ENCODE measurements at places on chromosomes 1 and 21. TPM values are rescaled to one million over a fixed set of nuclear protein-coding genes. Genes with fewer than 3 reads are reported as not detected.
A peak's percentile ranks its signal among the peaks of the same experiment; 100 is the strongest.

- no peaks in the 10 kb centered on the region for H3K4me1 ChIP-seq
- H3K4me3 ChIP-seq, result no peak overlapping the region
- no peaks in the 10 kb centered on the region for H3K36me3 ChIP-seq
- no peak for DNase-seq
- H3K27me3 ChIP-seq, result no peaks in the 10 kb centered on the region
Measured at GRCh38 chr1:71930511-71930910, 351.8 kb downstream of the NEGR1 start.

DNA sequence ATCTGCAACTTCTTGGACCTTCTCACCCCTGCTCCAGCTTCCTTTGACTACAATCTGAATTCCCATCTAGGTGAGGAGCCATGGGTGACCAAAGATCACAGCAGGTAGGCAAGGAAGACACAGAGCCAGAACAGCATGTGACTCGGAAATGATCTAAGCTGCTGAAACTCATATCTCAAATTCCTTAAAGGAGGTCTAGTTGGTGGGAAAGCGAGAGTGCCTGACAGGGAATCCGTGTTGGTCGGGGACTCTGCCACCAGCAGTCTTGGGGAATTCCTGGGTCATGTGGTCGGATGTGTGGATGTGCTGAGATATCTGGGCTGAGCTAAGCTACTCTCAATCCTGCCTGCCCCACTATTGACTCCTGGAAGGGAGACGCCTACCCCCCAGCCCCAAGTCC lies 3.2 kb upstream of the NUAK2 start:
- no peak overlapping the region for H3K4me3 ChIP-seq
- no peak for DNase-seq
- peaks cover 6% of the 10 kb centered on the region for H3K4me1 ChIP-seq

The NIBAN1 gene
- total RNA-seq, result 6.9 TPM

The HSD11B1 gene
- 1.5 TPM for total RNA-seq

GRCh38 chr1:46457178-46457577 lies 32.5 kb upstream of the DMBX1 start:
- no peaks in the 10 kb centered on the region for H3K4me1 ChIP-seq
- H3K4me3 ChIP-seq, result no peak overlapping the region
- no peak for DNase-seq
- no peak overlapping the region for H3K27ac ChIP-seq

GRCh38 chr1:109783436-109783835 lies 19.7 kb upstream of the EPS8L3 start:
- peak; percentile 42 for DNase-seq
- H3K36me3 ChIP-seq, result no peaks in the 10 kb centered on the region
- peak overlapping the region; percentile 69 for H3K27ac ChIP-seq
- no peaks in the 10 kb centered on the region for H3K27me3 ChIP-seq

GRCh38 chr21:33901412-33902288 lies 14.0 kb downstream of the ATP5PO start:
- peak; percentile 46 for DNase-seq
- H3K27ac ChIP-seq, result no peak overlapping the region
- H3K4me3 ChIP-seq, result no peak overlapping the region
- H3K36me3 ChIP-seq, result peaks cover 37% of the 10 kb centered on the region

The SPRR1A gene
- total RNA-seq, result not detected

GRCh38 chr1:29425631-29426030 lies 189.3 kb downstream of the PTPRU start:
- no peak for DNase-seq
- no peaks in the 10 kb centered on the region for H3K36me3 ChIP-seq
- H3K4me3 ChIP-seq, result no peak overlapping the region
- no peak overlapping the region for H3K27ac ChIP-seq

The CLCA1 gene
- total RNA-seq, result not detected

GRCh38 chr1:5993556-5994491 lies 1.6 kb upstream of the NPHP4 start:
- no peak for DNase-seq
- peak overlapping the region; percentile 80 for H3K4me3 ChIP-seq
- H3K27ac ChIP-seq, result no peak overlapping the region
- no peaks in the 10 kb centered on the region for H3K36me3 ChIP-seq

The MYOC gene
- 43.4 TPM for total RNA-seq

- no peaks in the 10 kb centered on the region for H3K4me1 ChIP-seq
- H3K27me3 ChIP-seq, result no peaks in the 10 kb centered on the region
- H3K27ac ChIP-seq, result no peak overlapping the region
- H3K4me3 ChIP-seq, result no peak overlapping the region
- DNase-seq, result no peak
Measured at GRCh38 chr21:41557884-41558283, 49.9 kb upstream of the TMPRSS2 start.

The TIE1 gene
- total RNA-seq, result 56.3 TPM

The USH2A gene
- 0.22 TPM for total RNA-seq

DNA sequence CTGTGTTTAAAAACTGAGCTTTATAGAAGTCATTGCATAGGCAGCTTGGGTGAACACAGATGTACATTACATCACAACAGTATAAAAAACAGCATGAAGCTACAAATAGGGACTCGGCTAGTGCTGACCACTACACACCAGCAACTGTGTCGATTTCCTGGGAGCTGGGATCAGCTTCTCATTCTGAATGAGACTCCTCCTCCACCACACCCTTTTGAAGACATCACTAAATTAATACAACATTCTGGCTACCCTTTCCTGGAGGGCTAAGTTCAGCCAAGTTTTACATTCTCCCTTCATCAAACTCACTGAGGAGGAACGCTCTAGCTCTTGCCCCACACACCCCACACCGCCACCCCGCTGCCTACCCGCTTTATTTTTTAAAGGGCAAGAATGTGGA lies 102.7 kb downstream of the ERG start:
- H3K4me1 ChIP-seq, result no peaks in the 10 kb centered on the region
- no peak for DNase-seq
- H3K4me3 ChIP-seq, result no peak overlapping the region
- H3K36me3 ChIP-seq, result no peaks in the 10 kb centered on the region

- H3K4me3 ChIP-seq, result no peak overlapping the region
- DNase-seq, result no peak
Measured at GRCh38 chr1:186578325-186579016, 101.8 kb downstream of the PTGS2 start.

DNA sequence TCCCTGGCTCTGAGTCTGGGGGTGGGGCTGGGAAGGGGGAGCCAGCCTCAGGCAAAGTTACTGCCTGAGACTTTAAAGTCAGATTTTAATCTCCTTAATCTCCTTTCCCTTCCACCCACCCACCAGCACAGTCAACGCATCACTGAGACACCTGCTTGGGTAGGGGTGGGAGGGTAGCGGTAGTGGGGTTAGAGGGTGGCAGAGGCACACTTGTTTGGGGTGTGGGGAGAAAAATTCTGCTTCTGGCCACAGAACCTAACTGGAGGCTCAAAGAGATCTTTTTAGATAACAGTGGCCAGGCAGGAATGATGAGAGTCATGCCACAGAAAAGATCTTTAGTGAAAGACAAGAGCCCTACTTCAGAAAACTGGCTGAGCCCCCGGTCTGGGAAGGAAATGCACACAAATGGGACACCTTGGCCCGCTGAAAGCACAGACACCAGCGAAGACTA lies 44.1 kb downstream of the CD247 start:
- peak overlapping the region; percentile 26 for H3K27ac ChIP-seq
- H3K36me3 ChIP-seq, result no peaks in the 10 kb centered on the region
- H3K4me1 ChIP-seq, result peaks cover 5% of the 10 kb centered on the region
- no peak overlapping the region for H3K4me3 ChIP-seq
- peak; percentile 58 for DNase-seq

- H3K4me1 ChIP-seq, result no peaks in the 10 kb centered on the region
- H3K27ac ChIP-seq, result no peak overlapping the region
- H3K4me3 ChIP-seq, result no peak overlapping the region
- peaks cover 28% of the 10 kb centered on the region for H3K36me3 ChIP-seq
- no peaks in the 10 kb centered on the region for H3K27me3 ChIP-seq
- DNase-seq, result peak; percentile 62
Measured at GRCh38 chr1:23809751-23810171, 9.2 kb upstream of the GALE start.

- no peaks in the 10 kb centered on the region for H3K27me3 ChIP-seq
- peaks cover 4% of the 10 kb centered on the region for H3K36me3 ChIP-seq
- H3K4me1 ChIP-seq, result no peaks in the 10 kb centered on the region
- DNase-seq, result no peak
- no peak overlapping the region for H3K4me3 ChIP-seq
Measured at GRCh38 chr1:62573675-62574074, 23.6 kb upstream of the ANGPTL3 start.

DNA sequence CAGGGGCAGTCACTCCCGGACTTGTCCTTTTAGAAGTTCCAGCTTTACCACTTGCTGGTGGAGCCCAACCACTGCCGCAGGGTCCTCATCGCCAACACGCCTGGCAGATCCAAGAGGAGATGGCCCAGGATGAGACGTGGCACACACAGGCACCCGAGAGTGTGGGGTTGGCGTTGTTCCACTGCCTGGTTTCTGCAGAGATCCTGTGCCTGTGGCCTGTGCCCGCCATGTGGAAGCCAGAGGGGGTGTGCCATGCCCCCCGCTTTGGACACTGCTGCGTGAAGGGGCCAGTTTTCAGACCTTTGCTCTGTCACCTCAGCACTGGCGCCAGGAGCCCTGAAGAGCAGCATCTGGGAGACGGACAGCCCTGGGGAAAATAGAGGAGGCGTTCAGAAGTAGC lies 10.8 kb downstream of the CD46 start:
- H3K27me3 ChIP-seq, result no peaks in the 10 kb centered on the region
- H3K4me1 ChIP-seq, result no peaks in the 10 kb centered on the region
- no peak overlapping the region for H3K27ac ChIP-seq
- no peak for DNase-seq

DNA sequence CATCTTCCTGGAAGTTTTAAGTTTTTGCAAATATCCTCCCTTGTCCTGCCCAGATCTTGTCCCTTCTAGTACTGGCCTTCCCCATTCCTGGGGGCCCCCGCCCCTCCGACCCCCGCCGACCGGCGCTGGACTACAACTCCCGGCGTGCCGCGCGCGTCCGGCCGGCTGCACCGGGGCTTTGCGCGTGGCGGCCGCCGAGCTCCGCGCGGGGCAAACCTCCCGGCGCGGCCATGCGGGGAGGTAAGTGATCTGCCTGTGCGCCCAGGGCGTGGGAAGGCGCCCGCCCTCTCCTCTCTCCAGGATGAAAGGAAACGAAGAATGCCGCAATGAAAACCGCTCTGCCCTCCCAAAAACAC lies 3.2 kb upstream of the SAMD13 start:
- peaks cover 19% of the 10 kb centered on the region for H3K4me1 ChIP-seq
- H3K36me3 ChIP-seq, result no peaks in the 10 kb centered on the region
- no peaks in the 10 kb centered on the region for H3K27me3 ChIP-seq

DNA sequence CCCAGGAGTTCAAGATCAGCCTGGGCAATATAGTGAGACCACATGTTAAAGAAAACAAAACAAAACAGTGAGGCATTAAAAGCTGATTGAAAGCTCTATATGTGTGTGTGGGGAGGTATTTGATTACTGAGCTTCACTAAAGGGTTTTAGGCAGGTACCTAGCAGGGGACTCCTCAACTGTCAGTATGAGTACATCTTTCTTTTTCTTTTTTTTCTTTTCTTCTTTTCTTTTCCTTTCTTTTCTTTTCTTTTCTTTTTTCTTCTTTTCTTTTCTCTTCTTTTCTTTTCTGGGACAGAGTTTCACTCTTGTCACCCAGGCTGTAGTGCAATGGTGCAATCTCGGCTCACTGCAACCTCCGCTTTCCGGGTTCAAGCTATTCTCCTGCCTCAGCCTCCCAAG lies 8.5 kb upstream of the MYCL start:
- no peak overlapping the region for H3K27ac ChIP-seq
- DNase-seq, result no peak
- H3K4me3 ChIP-seq, result no peak overlapping the region
- no peaks in the 10 kb centered on the region for H3K4me1 ChIP-seq
- H3K36me3 ChIP-seq, result no peaks in the 10 kb centered on the region

- no peaks in the 10 kb centered on the region for H3K36me3 ChIP-seq
- H3K27ac ChIP-seq, result peak overlapping the region; percentile 96
- H3K27me3 ChIP-seq, result no peaks in the 10 kb centered on the region
Measured at GRCh38 chr1:205632669-205633169, 908 bp upstream of the ELK4 start.

The CNTN2 gene
- total RNA-seq, result 0.27 TPM

DNA sequence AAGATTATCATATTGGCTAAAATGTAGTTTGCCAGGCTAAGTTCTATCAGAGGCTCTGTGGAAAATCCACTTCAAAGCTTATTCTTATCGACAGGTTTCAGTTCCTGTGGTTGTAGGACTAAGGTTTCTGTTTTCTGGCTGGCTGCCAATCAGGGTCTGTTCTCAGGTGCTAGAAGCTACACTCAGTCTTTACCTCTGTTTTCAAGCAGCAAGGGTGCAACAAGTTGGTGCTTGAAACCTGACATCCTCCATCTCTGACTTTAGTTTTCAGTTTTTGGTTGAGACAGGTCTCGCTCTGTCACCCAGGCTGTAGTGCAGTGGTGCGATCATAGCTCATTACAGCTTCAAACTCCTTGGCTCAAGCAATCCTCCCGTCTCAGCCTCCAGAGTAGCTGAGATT lies 15.3 kb upstream of the TMCO2 start:
- no peaks in the 10 kb centered on the region for H3K27me3 ChIP-seq
- no peak overlapping the region for H3K27ac ChIP-seq
- no peak for DNase-seq
- H3K36me3 ChIP-seq, result peaks cover 30% of the 10 kb centered on the region

GRCh38 chr1:44059664-44060355 lies 28.5 kb upstream of the SLC6A9 start:
- H3K27ac ChIP-seq, result no peak overlapping the region
- no peaks in the 10 kb centered on the region for H3K27me3 ChIP-seq
- no peaks in the 10 kb centered on the region for H3K4me1 ChIP-seq
- no peak for DNase-seq

GRCh38 chr1:152013664-152014237 lies 20.1 kb upstream of the S100A10 start:
- H3K27ac ChIP-seq, result no peak overlapping the region
- H3K36me3 ChIP-seq, result no peaks in the 10 kb centered on the region
- DNase-seq, result peak; percentile 53

DNA sequence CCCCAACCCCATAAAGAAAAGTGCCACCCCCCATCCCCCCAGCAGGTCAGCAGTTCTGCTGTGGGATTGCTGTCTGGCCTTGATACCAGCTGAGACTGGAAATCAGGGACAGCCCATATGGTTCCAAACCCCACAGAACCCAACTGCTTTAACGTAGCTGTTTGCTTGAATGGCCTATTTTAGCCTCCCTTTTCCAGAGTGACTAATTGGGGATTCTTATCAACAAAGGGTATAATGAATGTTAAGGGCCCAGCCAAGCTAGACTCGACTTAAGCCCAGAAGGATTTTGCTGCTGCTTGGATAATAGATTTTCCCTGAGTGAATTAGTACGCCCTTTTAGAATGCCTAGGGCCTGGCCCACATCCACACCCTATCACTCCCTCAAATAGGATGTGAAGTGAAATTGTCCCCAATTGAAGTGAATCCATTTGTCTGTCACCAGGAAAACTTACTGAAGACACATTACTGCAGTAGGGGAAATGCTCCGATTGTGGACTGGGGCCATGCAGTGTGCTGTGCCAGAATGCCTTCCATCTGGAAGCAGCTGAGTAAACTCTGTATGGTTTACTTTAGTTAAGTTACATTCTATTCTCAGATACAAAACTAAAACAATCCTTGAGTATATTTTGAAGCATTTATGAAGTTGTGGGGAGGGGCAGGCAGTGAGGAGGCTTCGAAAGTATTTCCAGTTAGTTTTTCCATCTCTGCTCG lies 156.9 kb downstream of the DHRS3 start:
- H3K27ac ChIP-seq, result peak overlapping the region; percentile 89
- DNase-seq, result peak; percentile 67
- H3K4me1 ChIP-seq, result peaks cover 93% of the 10 kb centered on the region
- no peak overlapping the region for H3K4me3 ChIP-seq
- no peaks in the 10 kb centered on the region for H3K36me3 ChIP-seq
- H3K27me3 ChIP-seq, result no peaks in the 10 kb centered on the region

GRCh38 chr1:158102881-158103674 lies 77.6 kb upstream of the CD1D start:
- no peaks in the 10 kb centered on the region for H3K27me3 ChIP-seq
- no peak for DNase-seq
- no peaks in the 10 kb centered on the region for H3K4me1 ChIP-seq
- no peak overlapping the region for H3K4me3 ChIP-seq
- H3K36me3 ChIP-seq, result no peaks in the 10 kb centered on the region
